ENCODE measurements at places on chromosomes 5 and 9. TPM values are rescaled to one million over a fixed set of nuclear protein-coding genes. Genes with fewer than 3 reads are reported as not detected.

DNA sequence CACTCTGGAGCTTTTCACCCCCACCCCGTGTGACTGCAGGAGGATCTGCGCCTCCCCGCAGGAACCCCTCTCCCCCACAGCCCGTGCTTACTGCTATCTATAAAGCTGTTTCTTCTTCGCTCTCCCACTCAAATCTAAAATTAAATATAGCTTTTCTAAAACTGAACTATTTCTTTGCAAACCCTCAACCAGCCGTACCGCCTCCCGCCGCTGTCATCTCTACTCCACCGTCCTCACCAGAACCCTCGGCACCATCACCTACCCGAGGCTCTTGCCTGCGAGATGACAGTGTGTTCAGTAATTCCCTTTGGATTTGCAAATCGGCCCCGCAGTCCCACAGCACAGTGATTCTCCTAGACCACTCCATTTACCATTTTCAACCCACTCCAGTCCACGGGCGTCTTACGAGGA, 13.6 kb downstream of the LPCAT1 start:
- no peak for DNase-seq
- 0 out of 2 replicates have a peak, but pooled peaks cover 3% of the 10 kb centered on the region for H3K36me3 ChIP-seq
- H3K4me3 ChIP-seq: no peak overlapping the region
- H3K4me1 ChIP-seq: peaks cover 11% of the 10 kb centered on the region
- H3K27ac ChIP-seq: no peak overlapping the region

GRCh38 chr5:174335682-174336364, 290.3 kb downstream of the NSG2 start:
- H3K36me3 ChIP-seq: no peaks in the 10 kb centered on the region
- peaks cover 4% of the 10 kb centered on the region for H3K4me1 ChIP-seq
- peaks cover 29% of the 10 kb centered on the region for H3K27me3 ChIP-seq
- no peak overlapping the region for H3K4me3 ChIP-seq

Gene SPACA9
- polyA plus RNA-seq: 10.4 TPM

Gene GMCL2
- polyA plus RNA-seq: not detected

Gene STC2
- polyA plus RNA-seq: 184 TPM

Gene SPINK4
- not detected for polyA plus RNA-seq

Gene RPP25L
- 25.0 TPM for polyA plus RNA-seq

Measured in GM23248 (cell line).